ENCODE measurements at places on chromosomes 2 and 18.

DNA sequence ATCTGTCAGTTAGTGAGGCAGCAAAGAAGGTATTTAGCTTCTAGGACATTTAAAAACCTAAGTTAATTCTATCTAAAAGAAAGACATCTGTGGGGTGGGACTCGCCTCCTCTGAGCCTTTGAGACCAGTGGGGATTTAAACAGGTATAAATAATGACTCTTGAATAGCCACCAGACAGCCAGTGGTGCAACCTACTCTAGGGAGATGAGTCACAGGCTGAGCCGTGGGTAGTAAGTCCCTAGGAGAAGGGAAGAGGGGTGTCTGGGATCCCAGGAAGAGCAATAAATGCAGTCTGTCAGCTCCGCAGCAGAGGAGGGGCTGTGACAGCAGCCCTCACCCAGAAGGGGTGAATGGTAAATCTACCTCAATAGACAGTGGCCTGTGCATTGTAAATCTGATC lies 43.1 kb upstream of the GALNT3 start:
- no peak for DNase-seq

GRCh38 chr2:97757062-97757461 lies 43.7 kb downstream of the ZAP70 start:
- no peak for DNase-seq

GRCh38 chr2:230893338-230893737 lies 28.6 kb downstream of the ITM2C start:
- no peak for DNase-seq

DNA sequence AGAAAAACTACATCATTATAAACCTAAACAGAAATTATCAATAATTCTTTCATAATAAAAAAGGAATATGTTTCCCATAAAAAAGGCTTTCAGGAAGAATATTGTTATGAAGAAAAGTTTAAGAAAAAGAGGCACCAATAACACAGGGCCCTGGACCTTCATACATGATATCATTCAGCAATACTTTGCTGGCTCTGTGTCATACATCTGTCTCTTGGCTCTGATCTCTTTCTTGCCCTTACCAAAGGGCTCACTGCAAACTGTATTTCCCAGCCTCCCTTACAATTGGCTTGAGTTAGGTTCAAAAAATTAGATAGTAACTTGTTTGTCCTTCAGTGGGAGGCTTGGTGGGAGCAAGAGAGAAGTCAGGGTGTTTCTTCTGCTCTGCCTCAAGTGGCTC lies 499.0 kb downstream of the TGIF1 start:
- DNase-seq, result no peak

- peak; percentile 60 for DNase-seq
Measured at GRCh38 chr2:19357402-19358241, 801 bp downstream of the OSR1 start.

DNA sequence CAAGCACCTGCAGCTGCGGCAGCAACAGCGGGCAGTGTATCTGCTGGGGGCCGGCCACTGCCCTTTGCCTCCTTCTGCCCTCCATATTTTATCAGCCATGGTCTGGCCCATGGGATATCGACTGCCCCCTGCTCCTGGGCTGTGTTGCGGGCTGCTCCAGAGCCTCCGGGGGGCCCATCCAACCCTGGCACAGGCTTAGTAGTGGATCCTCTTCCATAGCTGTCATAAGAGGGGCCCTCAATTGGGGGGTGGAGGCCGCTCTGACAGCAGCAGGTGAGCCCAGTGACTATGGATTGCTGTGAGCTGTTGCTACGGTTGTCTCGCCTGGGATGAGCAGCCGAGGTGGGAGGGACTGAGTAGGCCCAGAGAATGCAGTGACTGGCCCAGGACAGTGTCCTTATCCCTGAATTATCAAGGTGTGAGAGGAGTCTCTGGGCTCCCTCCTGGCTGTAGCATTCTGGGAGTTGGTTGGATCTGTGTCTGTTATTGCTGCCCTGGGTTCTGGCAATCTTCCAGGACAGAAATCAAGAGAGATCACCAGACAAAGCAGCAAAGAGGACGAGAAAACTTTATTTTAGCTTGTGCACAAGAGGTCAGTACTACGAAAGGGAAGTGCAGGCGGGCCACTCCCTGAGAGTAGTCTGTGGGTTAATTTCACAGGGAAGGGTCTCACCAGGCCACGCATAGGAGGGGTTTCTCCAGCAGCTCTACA lies 145.1 kb downstream of the ASB1 start:
- DNase-seq, result no peak

- DNase-seq, result no peak
Measured at GRCh38 chr2:196563876-196564275, 75.6 kb upstream of the CCDC150 start.

DNA sequence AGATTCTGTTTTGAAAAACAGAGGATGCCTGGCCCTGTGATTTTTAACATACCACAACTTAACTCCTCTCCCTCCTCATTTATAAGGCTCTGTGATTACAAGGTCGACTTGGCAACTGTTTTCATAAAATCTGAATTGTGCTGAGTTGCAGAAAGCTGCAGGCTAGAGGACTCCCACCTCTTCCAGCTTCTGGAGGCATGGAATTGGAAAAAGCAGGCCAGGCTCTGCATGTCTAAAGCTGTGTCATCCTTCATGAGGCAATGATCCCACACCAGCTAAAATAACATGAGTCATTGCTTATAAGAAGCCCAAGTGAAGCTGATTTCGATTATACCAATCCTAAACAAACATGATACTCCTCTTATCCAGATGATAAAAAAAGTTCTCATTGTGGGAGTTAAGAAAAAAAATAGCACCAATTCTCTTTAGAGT lies 11.7 kb downstream of the ARHGAP28 start:
- DNase-seq, result no peak

DNA sequence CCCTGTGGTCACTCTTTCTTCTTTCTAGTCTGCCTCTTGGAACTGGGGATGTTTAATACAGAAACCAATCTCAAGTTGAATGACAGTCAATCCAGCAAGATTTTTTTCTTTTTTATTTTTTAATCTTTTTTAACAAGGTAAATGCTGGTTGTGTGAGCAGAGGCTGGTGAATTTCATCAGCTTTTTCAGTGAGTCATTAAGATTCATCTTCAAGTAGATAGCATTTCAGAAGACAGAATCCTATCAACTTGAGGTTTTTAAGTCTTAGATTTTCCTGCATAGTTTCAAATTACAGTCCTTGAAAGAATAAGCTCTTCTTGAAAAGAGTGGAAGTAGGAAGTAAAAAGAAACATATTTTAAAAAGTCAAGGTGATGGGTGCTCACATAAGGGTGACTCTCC lies 12.4 kb downstream of the SLC8A1 start:
- DNase-seq, result no peak

- peak; percentile 12 for DNase-seq
Measured at GRCh38 chr2:241894056-241894641, 24.6 kb downstream of the RTP5 start.

DNA sequence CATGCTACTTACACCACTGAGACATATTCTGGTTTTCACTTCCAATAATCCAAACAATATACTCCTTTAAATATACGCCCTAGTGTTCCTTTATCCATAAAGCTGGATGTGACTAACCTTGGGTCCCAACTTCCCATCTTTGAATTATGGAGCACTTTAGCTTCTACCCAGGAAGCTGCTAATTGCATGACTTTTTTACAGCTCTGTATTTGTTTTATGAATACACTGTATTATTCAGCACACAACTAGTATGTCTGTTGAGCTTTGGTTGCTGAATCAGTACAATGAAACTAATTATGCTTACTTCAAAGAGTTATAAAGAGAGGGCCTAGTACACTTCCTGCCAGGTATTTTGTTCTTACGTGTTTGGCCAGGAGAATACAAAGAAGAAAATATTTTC lies 118.5 kb downstream of the BAZ2B start:
- DNase-seq, result no peak

DNA sequence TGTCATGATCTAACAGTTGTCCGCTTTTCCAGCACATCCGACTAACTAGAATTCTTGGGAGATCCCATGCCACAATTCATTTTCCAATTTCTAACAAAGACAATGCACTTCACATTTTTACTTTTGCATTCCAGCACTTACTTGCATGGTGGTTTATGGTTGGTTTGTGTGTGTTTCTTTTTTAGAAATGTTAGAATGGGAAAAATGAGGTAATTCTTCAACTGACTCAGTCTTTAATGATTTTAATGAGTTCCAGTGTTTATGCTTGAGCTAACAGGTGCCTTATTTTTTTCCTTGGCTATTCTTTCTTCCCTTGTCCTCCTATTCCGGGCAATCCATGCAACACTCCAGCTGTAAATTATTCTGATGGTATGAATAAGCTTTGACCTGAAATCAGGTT lies 46.4 kb downstream of the SLC8A1 start:
- no peak for DNase-seq

DNA sequence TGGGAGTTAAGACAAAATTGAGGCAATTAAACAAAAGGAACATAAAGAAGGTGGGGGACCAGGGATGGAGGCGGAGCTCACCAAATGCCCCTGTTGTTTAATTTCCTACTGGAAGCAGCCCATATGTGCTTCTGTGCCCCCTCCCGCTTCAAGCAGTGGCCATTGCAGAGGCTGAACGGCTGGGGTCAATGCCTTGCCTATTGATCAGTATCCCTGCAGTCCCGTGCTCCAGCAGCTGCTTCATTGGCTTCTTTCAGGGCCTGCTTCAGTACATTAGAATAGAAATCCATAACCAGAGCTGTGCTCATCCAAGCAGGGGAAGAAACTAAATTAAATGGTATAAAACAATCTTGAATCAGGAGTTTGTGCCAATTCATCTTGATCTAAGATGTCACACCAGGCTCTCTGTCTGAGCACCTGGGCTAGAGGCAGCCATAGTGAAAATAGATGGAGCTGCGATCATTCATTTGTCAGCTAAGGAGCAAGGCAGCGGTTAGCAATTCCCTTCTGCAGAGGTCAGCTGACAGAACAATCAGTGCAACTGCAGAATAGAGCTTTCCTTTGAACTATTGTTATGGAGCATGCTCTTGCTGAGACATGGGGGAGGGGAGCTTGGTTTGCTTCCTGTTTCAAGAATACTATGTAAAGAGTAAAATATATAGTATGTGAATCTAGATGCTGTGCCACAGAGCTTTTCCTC lies 222.4 kb downstream of the WDR7 start:
- DNase-seq, result no peak

GRCh38 chr2:37263839-37264238 lies 32.4 kb downstream of the NDUFAF7 start:
- DNase-seq, result no peak

DNA sequence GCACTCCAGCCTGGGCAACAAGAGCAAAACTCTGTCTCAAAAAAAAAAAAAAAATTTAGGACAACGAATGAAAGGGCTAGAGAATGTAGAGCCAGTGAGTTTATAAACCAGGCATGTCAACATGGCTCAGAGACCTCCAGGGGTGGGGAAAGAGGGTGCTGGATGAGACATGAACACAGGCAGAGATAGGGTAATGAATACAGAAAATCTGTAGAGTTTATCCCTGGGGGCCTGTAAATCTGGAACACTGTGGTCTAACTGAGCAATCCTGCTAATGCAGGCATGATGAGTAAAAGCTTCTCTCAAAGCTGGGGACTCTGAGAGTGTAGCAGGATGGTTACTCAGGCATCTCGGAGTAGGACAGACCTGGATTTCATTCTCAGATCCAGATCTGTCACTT lies 59.2 kb upstream of the IGFBP2 start:
- no peak for DNase-seq

- no peak for DNase-seq
Measured at GRCh38 chr2:28172114-28172898, 220.4 kb upstream of the FOSL2 start.

- DNase-seq, result no peak
Measured at GRCh38 chr2:9327873-9328352, 95.4 kb downstream of the ITGB1BP1 start.

DNA sequence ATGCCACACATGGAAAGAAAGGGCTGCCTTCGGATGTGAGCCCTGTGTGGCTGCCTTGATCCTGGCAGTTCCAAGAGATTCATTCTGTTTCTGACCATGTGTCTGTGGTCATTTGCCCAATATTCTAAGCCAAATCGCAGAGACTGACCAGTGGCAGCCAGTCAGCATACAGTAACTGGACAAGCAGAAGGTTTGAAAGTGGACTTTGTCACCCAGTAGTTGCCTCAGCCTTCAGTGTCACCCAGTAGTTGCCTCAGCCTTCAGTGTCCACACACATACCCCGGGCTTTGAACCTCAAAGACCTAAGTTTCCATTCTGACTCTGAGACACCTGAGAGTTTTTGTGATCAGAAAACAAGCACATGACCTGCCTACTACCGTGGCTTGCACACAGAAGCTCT lies 5.0 kb downstream of the RFX8 start:
- no peak for DNase-seq

- no peak for DNase-seq
Measured at GRCh38 chr2:241136661-241137260, 12.5 kb downstream of the PASK start.

DNA sequence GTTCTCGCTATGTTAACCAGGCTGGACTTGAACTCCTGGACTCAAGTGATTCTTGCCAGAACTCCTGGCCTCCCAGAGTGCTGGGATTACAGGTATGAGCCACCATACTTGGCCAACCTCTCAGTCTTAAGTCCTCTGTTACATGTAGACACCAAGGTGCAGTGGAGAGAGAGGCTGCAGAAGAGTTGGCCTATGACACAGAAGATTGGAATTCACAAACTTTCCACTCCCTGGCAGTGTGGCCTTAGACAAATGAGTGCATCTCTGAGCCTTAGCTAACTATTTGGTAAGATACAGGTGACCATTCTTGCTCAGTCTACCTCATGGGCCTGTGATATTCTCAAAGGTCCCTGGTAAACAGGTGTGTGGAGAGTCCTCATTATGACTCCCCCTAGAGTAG lies 159.7 kb downstream of the MYCN start:
- DNase-seq, result no peak

- DNase-seq, result no peak
Measured at GRCh38 chr2:170911314-170911889, 17.7 kb upstream of the GORASP2 start.

- DNase-seq, result no peak
Measured at GRCh38 chr18:52391810-52392559, 52.0 kb downstream of the DCC start.

GRCh38 chr2:224134003-224134734 lies 95.1 kb upstream of the SERPINE2 start:
- no peak for DNase-seq
